ENCODE measurements at places on chromosomes 2 and 18.

GRCh38 chr2:160635488-160635887 lies 141.9 kb upstream of the RBMS1 start:
- no peak for DNase-seq

DNA sequence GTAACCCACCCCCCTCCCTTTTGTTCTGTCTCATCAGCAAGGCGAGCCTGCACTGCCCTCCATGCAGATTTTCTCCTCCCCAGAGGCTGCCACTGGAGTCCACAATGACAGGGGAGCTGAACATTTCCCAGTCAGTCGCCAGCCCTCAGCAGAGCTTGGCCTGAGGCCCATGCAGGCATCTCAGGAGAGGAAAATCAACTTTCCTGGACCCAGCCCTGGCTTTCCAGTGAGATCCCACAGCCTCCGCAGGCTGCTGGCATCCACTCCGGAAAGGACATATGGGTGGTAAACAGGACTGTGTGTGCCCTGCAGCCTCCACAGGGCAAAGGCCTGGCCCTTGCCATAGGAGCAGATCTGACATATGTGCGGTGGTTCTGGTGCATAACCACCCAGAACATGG lies 253.8 kb downstream of the TNS1 start:
- no peak for DNase-seq

- DNase-seq = peak; percentile 55
These were observed 31.8 kb upstream of the INPP4A start for GRCh38 chr2:98412751-98413458.

GRCh38 chr2:156601855-156602551 lies 165.8 kb downstream of the GPD2 start:
- peak; percentile 26 for DNase-seq

GRCh38 chr2:59584958-59585357 lies 968.5 kb downstream of the BCL11A start:
- DNase-seq = no peak

DNA sequence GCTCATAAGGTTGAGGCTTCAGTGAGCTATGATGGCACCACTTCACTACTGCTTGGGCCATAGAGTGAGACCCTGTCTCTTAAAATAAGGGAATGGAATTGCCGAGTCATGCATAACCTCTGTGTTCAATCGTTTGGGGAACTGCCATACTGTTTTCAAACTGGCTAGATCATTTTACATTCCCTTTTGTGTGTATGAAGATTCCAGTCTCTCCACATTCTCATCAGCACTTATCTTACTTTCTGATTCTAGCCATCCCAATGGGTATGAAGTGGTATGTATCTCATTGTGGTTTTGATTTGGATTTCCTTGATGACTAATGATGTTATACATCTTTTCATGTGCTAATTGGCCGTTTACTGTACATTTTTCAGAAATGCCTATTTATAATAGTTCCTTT lies 23.7 kb downstream of the MARCHF7 start:
- DNase-seq = no peak

DNA sequence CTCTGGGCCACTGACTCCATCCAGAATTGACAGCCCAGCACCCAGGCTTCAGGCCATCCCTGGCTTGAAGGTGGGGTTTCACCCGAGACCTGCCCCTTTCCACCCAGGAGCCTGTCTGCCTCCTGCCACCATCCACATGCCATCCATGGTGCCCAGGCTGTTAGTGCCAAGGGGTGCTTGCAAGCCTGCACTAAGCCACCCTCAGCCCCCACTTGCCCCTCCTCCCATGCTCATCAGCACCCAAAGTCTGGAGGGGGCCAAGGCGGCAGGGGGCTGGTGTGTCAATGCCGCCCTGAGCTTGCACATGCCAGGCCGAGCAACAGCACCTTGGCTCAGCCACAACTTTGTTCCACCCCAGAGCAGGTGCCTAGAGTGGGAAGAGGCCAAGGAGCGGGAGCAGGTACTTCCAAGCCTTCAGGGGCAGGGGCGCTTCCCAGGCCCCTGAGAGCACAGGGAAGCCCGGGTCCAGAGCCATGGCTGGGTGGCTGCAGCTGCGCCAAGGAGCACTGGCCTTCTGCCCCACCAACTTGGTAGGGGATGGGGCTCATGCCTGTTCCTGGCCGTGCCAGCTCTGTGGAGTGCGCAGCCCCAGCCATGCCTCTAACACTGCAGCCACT lies 12.0 kb downstream of the SRD5A2 start:
- DNase-seq = no peak

DNA sequence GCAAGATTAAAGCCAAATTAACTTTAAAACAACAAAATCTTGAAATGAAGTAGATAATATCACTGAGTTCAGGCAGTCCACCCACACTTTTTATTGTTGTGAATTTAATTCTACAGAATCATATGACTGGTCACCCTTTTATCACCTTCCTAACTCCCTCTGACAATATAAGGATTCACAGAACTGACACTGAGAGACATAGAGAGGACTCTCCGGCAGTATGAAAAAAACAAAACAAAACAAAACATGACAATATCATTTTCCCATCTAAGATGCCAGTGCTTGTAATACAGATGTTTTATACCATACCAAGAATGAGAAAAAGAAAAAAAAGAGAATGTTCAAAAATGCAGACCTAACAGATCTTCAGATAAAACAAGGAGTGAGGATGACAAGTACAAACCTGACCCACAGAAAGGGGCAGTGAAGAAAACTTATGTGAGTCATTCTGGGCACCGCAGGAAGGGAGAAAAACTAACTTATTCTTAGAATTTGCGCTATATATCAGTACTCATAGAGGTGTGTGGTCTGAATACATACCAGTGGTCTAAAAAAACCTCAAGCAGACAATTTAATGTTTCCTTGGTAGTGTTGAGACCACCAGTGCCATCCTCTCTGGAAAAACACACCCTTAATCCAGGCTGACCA lies 136.6 kb downstream of the ZAP70 start:
- DNase-seq = no peak

- DNase-seq = no peak
These were observed 47.3 kb upstream of the SLC38A11 start for GRCh38 chr2:165002638-165003037.

- peak; percentile 19 for DNase-seq
These were observed 37.6 kb upstream of the MCM6 start for GRCh38 chr2:135913727-135914365.

GRCh38 chr18:75269124-75269680 lies 58.6 kb downstream of the TSHZ1 start:
- DNase-seq = no peak

- no peak for DNase-seq
These were observed 170.7 kb downstream of the TNS1 start for GRCh38 chr2:217832115-217832514.

All from globus pallidus (tissue), 1 donor.